NCI-H1092 (cell line): ENCODE measurements at places on chromosomes 4 and X.
A peak's percentile ranks its signal among the peaks of the same experiment; 100 is the strongest.

DNA sequence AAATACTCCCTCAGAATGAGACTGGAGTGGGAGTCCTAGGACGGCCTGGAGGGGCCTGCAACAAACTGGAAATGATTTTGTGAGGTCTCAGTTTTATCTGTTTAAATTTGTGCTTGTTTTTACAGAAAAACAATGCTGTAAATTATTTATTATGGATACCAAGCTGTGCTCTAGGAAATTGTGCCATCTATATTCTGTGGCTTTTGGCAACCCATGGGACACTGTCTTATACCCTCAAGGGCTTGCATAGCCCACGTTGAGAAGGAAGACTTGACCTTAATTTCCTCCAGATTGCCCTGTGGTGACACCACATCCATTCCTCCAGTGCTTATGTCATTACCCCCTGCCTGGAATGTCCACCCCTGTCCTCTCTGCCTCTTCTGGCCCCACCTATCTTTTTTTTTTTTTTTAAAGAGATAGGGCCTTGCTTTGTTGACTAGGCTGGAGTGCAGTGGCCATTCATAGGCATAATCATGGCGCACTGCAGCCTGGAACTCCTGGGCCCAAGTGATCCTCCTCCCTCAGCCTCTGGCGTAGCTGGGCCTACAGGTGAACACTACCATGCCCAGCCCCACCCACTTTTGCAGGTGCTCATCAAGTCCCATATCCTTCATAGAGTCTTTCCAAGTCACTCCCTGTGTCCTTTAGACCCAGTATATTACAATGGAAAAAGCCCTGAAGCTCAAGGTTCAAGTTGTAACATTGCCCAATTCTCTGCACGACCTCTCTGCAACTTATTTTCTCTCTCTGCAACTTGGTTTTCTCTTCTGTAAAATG, 77.4 kb downstream of the HPRT1 start:
- no peak for DNase-seq

GRCh38 chrX:96979766-96980165, 96.1 kb downstream of the RPA4 start:
- no peak for DNase-seq

DNA sequence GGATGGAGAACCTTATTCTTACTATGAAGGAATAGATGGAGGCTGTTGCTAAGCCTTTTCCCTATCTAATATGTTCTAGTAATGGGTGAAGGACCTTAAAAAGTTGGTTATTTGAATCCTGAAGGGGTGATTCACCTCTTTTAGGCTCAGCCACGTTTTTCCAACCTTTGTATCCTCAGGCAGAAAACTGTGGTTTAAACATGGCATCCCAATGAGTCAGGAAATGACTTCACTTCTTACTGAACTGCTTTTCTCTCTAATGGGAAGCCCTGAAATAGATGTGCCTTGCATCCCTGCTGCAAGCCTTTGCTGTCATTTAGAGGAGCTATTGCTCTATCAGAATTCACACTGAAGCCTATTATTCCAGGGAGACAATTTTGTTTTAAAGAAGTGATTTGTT, 191.0 kb upstream of the ARX start:
- DNase-seq, result no peak

DNA sequence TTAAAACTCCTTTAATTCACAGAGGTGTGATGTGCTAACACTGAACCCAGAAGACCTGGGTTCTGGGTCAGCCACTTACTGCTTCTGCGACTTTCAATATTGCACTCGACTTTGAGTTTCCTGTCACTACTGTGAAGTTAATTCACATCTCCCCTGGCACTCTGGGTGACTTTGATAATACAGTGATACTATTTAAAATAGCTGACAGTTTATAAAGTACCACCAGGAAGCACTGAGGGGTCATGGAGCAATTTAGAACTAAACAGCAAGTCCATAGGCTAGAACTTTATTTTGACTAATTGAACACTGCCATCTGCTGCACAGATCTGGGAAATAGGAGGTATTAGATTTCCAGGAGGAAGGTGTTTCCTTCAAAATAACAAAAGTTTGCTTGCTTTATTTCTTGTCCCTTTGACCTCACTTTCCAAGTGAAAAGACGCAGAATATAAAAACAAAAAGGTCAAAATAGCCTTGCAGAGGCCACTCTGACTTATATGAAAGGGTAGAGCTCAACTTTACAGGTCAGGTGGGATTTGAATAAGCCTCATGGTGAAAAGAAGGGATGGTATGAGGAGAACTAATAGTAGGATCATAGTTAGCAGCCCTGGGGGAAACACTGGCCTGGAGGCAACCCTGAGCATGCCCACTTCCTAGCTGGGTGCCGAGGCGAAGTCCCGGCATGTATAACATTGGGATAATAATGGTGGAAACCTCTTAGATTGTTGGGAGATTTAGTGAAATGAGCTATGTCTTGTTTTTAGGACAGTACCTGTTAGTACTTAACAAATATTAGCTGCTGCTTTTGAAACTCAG, 53.4 kb downstream of the ZNF518B start:
- DNase-seq, result peak; percentile 2

DNA sequence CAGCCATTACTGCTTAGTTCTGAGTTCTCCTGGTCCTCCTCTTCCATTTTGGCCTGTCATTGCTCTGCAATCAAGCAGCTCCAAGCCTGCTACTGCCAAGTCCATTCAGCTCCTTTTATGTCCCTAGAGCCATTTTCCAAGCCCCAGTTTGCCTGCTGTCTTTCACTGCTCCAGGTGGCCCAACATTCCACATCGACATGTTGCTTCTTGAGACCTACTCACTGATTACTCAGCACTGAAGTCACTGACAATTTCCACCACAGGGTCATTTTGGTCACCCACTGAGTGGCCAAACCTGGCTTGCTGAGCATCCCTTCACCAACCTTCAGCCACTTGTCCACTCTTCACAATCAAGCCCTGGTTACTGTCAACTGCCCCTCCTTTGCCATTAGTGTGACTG, 27.2 kb downstream of the LRIT3 start:
- no peak for DNase-seq

- no peak for DNase-seq
These were observed 148.7 kb downstream of the FGF16 start for GRCh38 chrX:77595848-77596247.

DNA sequence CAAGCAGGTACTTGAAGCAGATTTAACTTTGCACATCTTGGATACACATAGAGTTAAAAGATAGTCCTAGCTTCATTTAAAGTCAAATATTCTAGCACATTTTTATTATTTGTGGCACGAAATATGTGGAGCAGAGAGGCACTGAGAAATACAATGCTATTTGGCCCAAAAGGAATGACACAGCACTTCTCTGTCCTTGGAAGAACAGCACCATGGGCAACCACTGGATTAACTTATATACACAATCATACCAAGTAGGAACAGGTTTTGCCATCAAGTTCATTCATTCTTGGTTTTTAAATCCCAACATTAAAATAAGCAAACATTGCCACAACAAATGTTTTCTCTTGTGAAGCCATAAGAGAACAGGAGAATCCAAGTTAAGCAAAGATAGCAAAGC, 924 bp upstream of the ENAM start:
- no peak for DNase-seq

- no peak for DNase-seq
These were observed at the start of gene DCHS2 for GRCh38 chr4:154491341-154492271. TSS of gene DCHS2 (minus strand) at chr4:154491799. CDS start at chr4:154491355, 444 bp downstream.

DNA sequence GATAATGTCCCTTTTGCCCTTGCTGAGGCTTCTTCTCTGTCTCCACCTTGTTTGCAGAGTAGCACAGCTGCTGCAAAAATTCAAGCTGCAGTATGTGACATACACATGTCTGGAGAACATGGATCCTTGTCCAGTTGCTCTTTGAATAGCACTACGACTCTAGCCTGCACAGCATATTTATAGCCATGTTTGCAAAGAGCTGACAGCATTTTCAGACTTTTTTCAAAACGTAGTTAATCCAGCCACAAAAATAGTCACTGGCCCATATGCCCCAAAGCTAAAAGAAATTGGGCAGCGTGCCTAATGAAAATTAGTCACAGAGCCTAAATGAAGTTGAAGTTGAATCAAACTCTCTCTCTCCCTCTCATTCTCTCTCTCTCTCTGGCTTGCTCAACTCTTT, 17.5 kb downstream of the SLC16A2 start:
- no peak for DNase-seq
